DMS 273 treated with DMSO at 0.1 percent for 48 hours (cell line): ENCODE measurements at places on chromosomes 6 and 20.

- DNase-seq = no peak
Observed at GRCh38 chr6:16160794-16161193, 31.9 kb downstream of the MYLIP start.

- DNase-seq = no peak
Observed at GRCh38 chr6:34531580-34532201, 24.4 kb downstream of the SPDEF start.

DNA sequence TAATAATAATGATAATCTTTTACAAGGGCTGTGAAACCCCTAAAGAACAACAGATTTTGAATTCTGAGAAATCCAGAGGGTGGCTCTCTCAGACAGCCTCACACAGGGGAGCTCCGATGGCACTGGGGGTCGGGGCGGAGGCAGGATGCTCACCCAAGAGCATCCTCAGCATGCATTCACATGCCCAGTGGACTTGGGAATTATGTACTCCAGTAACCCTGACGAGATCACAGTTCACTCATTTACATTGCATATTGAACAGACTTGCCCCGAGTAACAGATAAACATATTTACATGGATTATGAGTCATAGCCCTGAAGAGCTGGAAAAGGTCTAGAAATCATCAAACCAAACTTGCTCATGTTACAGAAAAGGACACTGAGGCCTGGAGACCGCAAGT, 482.7 kb upstream of the JARID2 start:
- DNase-seq = no peak

GRCh38 chr6:135853986-135854385, 2.5 kb downstream of the PDE7B start:
- no peak for DNase-seq

DNA sequence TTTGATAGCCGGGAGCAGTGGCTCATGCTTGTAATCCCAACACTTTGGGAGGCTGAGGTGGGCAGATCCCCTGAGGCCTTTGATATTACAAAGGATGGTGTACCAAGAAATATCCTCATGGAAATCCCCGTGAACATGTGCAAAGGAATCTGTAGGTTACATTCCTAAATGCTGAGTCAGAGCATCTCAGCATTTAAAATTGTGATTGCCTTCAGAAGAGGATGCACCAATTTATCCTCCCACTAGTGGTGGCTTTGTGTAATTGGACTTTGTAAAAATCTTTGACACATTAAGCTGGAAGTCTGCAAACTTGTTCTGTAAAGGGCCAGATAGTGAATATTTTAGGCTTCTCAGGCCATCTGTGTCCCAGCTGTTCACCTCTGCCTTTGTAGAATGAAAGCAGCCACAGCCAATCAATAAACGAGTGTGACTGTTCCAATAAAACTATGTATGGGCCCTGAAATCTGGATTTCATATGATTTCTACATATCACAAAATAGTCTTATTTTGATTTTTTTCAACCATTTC, 11.8 kb downstream of the TMEM14B start:
- DNase-seq = peak; percentile 74

DNA sequence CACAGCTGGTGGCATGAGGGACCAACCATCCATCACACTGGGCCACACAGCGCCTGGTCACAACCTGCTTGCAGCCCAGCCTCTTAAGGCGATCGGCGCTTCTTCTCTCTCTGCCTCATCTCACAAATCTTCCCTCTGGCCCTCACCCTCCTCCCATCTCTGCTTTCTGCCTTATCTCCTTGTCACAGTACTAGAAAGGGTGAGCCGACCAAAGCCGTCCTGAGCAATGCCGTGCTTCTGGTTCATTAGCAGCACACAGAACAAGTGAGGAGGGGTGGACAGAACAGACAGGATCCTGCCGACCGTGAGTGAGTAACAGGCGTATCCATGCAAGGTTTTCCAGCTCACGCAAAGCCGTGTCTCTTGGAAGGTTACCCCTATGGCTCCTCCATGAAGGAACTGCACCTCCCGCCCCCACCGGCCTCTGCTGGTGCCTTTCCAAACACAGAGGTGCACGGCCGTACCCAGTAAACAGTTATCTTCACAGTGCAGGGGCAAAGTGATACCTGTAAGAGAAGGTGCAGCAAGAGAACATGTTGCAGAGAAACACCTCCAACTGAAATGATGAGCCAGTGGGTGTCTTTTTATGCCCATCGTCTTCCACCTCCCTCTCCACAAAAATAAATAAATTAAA, 331.7 kb downstream of the FARS2 start:
- DNase-seq = no peak

- no peak for DNase-seq
Observed at GRCh38 chr6:45611491-45611890, 233.8 kb upstream of the SUPT3H start.

GRCh38 chr6:148598724-148599123, 148.1 kb upstream of the UST start:
- DNase-seq = no peak

DNA sequence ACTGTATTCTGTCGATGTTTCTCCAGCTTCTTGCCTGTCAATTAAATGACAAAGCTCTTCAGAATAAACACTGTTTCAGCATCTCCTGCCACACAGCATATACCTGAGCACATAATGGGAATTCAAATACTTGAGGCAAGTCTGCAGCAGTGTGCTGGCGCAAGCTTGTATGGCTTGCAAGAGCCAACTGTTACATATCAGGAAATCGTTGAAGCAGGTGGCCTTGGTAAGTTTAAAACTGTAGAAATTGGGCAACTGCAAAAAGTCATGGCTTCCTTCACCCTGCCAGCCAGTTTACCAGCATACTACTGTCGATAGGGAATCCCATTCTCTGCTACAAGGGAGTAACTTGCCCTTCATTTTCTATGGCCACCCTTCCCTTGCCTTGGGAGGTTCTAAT, 23.0 kb downstream of the CPNE1 start:
- DNase-seq = no peak
